ENCODE measurements at places on chromosomes 12 and 14. TPM values are rescaled to one million over a fixed set of nuclear protein-coding genes. Genes with fewer than 3 reads are reported as not detected.

- H3K27ac ChIP-seq = no peak overlapping the region
- H3K36me3 ChIP-seq = no peaks in the 10 kb centered on the region
- no peaks in the 10 kb centered on the region for H3K4me1 ChIP-seq
- H3K27me3 ChIP-seq = no peaks in the 10 kb centered on the region
- DNase-seq = peak; percentile 80
Observed at GRCh38 chr14:103716091-103716801, 636 bp downstream of the ZFYVE21 start.

The RFX4 gene
- polyA plus RNA-seq = not detected

DNA sequence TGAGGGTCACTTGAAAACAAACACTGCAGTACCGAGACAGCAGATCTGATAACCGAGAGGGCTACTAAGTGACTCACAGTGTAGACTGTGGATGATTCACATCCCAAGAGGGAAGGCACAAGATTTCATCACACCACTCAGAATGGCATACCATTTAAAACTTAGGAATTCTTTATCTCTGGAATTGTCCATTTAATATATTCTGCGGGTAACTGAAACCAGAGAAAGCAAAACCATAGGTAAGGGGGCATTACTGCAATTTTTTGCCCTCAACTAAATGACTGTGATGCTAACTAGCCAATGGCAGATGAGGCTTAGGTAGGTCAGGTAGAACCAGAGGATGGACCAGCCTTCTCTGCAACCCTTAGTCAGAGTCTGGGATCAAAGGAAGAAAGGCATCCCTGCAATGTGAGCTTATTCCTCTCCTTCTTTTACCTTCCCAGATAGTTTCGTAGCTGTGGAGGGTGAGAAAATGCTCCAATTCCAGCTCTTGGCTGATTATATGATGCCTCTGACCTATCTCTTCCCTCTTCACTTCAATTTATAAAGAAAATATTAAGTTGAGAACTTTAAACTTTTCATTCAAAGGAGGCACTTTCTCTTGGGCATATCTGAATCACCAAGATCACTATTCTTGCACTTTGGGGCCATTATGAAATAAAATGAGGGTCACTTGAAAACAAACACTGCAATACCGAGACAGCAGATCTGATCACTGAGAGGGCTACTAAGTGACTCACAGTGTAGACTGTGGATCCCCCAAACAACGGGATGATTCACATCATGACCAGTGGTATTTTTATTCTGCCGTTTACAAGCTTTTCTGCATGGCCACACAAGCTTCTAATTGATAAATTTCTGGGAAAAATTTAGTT, 6.8 kb downstream of the ART4 start:
- H3K36me3 ChIP-seq = no peaks in the 10 kb centered on the region
- no peaks in the 10 kb centered on the region for H3K27me3 ChIP-seq
- DNase-seq = no peak

DNA sequence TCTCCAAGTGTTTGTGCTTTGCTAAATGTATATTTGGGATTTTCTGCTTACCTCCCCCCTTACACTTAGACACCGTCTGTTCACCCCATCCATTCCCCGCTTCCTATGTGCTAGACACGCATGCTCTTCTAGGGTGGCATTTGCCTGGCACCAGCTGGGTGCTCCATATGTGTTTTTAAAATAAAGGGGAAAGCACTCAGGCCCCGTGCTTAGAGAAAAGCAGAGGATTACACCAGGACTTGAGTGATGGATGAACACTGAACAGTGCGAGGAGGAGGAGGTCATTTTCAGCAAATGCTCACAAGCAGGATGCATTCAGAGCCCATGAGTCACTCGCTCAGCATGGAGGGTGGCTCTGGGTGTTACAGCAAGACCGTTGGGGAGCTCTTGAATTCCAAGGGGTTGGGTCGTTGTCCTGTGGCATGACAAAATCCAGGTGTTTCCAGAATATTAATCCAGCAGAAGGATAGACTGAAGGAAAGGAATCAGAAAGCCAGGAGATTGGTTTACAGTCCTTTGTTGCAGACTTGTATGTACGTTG, 2.9 kb upstream of the BDKRB1 start:
- H3K4me3 ChIP-seq = no peak overlapping the region
- no peaks in the 10 kb centered on the region for H3K36me3 ChIP-seq
- no peak overlapping the region for H3K27ac ChIP-seq
- no peaks in the 10 kb centered on the region for H3K27me3 ChIP-seq
- H3K4me1 ChIP-seq = no peaks in the 10 kb centered on the region

The ZDHHC22 gene
- polyA plus RNA-seq = not detected

- no peak overlapping the region for H3K4me3 ChIP-seq
- no peaks in the 10 kb centered on the region for H3K27me3 ChIP-seq
- DNase-seq = no peak
- peaks cover 15% of the 10 kb centered on the region for H3K4me1 ChIP-seq
Observed at GRCh38 chr12:14261096-14261495, 104.4 kb upstream of the ATF7IP start.

DNA sequence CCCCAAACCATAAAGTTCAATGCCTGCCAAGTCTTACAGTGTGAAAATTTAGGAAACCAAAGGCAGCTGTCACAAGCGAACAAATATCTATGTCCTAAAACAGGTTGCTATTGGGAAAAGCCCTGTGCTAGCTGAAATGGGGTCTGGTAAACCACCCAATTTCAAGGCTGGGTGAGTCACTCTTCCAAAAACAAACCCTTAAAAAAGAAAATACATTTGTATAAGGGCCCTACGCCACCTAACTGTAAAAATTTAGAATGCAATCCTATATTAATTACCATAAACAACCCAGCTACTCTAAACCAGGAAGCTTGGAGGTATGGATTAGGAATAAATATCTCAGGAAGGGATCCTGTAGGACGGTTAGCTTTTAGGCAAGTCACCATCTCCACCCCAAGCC, 32.1 kb downstream of the PRMT8 start:
- no peaks in the 10 kb centered on the region for H3K27me3 ChIP-seq
- no peak overlapping the region for H3K27ac ChIP-seq
- H3K4me3 ChIP-seq = no peak overlapping the region
- H3K36me3 ChIP-seq = no peaks in the 10 kb centered on the region
- DNase-seq = no peak

DNA sequence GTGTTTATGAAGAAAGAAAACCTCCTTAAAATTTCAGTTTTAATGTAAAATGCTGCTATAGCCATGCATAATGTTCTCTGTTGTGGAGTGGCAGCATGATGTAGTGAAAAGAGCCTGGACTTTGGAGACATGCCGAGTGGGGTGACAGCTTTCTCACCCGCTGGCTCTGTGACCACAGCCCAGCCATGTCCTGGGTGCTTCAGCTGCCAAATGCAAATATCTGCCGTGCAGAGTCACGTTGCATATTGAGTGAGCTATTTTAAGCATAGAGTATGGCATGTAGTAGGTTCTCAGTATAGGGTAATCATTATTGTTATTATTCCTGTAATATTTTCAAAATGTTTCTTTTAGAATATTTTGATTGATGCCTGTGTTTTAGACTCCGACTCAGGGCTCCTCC, 15.5 kb upstream of the TCTN2 start:
- H3K27me3 ChIP-seq = no peaks in the 10 kb centered on the region
- no peak for DNase-seq
- H3K36me3 ChIP-seq = peaks cover 12% of the 10 kb centered on the region

GRCh38 chr14:95850429-95850828, 26.2 kb upstream of the TUNAR start:
- no peaks in the 10 kb centered on the region for H3K4me1 ChIP-seq
- no peaks in the 10 kb centered on the region for H3K36me3 ChIP-seq
- no peak overlapping the region for H3K27ac ChIP-seq
- H3K27me3 ChIP-seq = no peaks in the 10 kb centered on the region
- no peak for DNase-seq
- no peak overlapping the region for H3K4me3 ChIP-seq

The SERPINA10 gene
- polyA plus RNA-seq = not detected

- H3K36me3 ChIP-seq = peaks cover 8% of the 10 kb centered on the region
- H3K4me1 ChIP-seq = peaks cover 40% of the 10 kb centered on the region
- H3K27me3 ChIP-seq = no peaks in the 10 kb centered on the region
- H3K4me3 ChIP-seq = no peak overlapping the region
- peak overlapping the region; percentile 41 for H3K27ac ChIP-seq
Observed at GRCh38 chr14:22976620-22977433, 5.5 kb downstream of the AJUBA start.

All from kidney (tissue), 22 donors.